Fibroblast of skin of scalp (primary cell): ENCODE measurements at places on chromosomes 1 and 21.

DNA sequence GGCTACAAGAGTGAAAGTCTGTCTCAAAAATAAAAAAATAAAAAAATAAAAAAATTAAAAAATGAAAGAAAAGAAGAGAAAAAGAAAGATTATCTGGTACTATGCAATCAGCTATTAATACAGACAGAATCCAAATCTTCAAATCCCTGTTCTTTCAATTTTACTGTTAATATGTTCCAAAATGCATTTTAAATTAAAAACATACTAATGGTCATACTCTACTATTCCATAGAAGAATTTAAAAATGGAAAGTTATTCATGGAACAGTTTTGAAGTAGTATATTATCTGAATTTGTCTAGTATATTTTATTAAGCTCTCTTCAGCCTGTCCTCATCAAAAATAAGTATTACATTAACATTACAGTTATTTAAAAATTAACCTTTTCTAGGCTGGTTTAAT lies 430.1 kb downstream of the PTBP2 start:
- DNase-seq = no peak

DNA sequence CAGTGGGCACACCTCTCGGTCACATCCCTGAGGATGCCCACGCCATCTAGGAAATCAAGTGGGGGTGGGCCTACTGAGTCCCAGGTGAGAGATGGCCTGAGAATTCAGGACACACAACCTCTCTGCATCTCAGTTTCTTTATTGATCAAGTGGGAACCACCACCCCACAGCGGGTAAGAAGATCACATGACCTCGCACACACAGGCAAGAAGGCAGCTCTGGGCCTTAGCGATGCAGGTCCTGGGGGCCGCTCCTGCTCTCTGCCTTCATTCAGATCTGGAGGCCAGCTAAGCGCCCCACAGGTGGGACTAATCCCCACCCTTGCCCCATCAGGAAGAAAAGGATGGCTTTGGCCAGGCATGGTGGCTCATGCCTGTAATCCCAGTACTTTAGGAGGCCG lies 63.2 kb downstream of the PGBD5 start:
- DNase-seq = no peak

GRCh38 chr1:25168193-25169071 lies 63.9 kb downstream of the SYF2 start:
- DNase-seq = no peak

DNA sequence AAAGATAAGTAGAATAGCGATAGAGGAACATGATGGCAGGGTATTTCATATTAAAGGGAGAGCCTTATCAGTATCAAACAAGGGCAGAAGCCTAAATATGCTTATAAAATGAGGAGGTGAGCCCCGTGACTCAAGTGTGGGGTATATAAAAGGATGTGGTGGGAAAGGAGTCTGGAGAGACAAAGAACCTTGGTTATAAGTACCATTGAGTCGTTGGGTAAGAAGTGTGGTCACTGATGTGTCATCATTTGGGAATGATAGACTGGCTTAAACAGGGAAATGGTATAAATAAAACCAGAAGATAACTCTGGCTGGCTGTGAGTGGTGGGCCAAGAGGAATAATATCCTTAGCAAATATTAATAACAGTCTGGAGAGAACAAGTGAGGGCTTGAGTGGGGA lies 10.9 kb upstream of the CD5L start:
- peak; percentile 23 for DNase-seq

DNA sequence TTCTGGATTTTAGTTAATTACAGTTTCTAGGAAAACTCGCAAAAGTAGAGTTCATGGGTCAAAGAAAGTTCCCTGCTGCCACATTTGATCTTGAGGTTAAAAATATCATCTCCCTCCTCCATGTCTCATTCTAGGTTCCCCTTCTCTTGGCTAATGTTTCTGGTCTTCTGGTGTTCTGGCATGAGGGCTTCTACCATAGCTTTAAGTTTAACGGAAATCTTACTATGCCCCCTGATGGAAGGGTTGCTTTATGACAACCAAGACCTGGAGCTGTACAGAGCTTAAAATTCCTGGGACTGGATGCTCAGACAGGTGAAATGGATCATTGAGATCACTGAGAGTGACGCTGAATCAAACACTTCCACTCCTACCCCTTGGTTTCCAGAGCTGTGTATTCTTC lies 1881.7 kb downstream of the MRPL39 start:
- no peak for DNase-seq

- peak; percentile 82 for DNase-seq
Observed at GRCh38 chr1:78145105-78145580, 99.4 kb downstream of the GIPC2 start.

- no peak for DNase-seq
Observed at GRCh38 chr1:11289064-11289463, 16.1 kb downstream of the UBIAD1 start.

GRCh38 chr1:18812453-18812939 lies 47.0 kb downstream of the TAS1R2 start:
- no peak for DNase-seq

DNA sequence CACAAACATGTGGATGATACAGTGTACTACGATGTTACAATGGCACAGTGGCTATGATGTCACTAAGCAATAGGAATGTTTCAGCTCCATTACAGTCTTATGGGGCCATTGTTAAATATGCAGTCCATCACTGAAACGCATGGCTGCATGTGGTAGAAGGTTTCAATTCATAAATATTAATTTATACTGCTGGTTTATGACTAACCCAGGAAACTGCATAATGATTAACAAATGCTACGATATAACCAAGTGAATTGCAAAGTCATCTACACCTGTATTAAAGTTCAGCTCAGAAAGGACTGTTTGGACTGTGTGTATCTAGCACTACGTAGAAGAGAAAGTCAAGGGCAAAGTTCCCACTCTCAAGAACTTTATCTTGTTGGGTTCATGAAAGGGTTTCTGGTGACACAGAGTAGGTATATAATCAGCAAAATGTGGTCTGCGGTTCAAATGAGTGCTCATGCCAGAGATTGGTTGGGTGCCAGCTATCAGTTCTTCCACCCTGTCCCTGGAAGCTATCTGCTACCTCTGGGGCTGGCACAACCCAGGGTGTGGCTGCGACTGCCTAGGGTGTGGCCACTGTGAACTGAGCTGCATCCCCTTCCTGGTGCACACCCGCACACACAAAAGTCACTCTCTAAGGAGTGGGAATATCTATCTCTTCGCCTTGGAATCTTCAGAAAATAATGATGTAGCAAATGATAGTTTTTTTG lies 14.8 kb downstream of the MGST3 start:
- DNase-seq = no peak

DNA sequence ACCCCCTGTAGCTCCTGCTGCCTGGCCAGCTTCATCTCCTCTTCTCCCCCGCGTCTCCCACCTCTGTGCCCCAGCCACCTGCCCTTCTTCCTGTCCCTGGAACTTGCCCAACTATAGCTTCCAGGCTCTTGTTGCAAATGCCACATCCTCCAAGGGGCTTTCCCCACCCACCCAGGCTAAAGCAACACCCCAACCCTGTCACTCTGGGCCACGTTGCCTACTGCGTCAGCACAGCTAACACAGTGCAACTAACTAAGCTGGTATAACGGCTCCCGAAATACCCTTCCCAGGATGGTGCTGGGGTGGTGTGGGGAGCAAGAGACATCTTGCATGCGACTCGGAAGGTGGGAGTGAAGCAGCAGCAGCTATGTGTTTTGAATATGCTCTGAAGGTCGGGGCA lies 19.7 kb downstream of the CAMK2N1 start:
- DNase-seq = no peak

DNA sequence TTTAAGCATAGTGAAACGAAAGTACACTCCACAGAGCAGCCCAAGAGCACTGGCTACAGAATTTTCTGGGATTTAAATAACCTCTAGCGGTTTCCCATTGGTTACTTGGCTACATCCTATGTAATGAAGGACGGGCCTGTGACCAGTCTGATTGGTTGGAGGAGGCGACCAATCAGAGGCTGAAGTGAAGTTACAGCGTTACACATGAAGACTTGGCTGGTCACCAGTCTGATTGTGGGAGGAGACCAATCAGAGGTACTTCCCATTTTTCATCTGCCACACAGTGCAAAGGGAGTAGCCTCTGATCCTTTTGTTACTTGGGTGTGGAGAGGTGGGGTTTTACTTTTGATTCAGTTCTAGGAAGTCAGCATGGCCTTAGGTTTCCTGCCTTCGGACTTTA lies 142.7 kb upstream of the SERTAD4 start:
- no peak for DNase-seq

GRCh38 chr1:211372463-211372862 lies 45.8 kb downstream of the TRAF5 start:
- DNase-seq = no peak

GRCh38 chr1:226687426-226687825 lies 51.7 kb downstream of the ITPKB start:
- no peak for DNase-seq

- no peak for DNase-seq
Observed at GRCh38 chr1:182688436-182689205, 4.2 kb upstream of the RGS8 start.

DNA sequence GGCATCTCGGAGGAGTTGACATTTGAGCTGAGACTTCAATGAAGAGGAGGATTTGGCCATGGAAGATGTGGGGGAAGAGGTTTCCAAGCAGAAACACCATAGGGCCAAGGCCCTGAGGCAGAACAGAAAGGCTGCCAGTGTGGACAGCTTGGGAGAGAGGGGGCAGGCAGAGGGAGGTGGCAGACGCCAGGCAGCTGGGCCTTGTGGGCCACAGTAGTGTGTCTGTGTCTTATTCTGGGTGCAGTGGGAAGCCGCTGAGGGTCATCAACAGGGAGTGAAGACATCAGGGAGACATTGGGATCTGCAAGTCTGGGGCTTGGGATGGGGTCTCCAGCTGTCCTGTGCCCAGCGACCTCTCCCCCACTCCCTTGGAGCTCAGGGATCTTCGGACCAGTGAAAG lies 96.8 kb downstream of the LACTBL1 start:
- no peak for DNase-seq

DNA sequence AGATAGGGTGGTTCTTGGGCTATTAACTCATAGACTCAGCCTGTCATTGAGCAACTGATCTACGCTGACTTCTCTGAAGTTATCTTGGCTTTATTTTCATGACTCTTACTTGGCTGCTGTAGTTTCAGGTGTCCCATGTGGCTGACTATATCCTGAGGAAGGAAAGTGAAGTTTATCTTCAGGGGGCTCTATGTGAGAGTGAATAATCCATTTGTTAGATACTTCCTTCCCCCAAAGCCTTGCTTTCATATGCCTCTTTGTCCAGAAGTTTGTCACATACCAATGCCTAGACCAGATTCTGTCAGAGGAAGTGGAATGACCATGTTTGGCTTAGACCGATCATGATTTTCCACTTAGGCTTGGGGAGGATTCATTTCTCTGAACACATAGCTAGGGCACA lies 27.9 kb upstream of the C1orf87 start:
- DNase-seq = no peak

GRCh38 chr1:178541829-178542553 lies 29.1 kb downstream of the TEX35 start:
- no peak for DNase-seq

GRCh38 chr1:164759979-164760469 lies 201.0 kb downstream of the PBX1 start:
- DNase-seq = no peak

DNA sequence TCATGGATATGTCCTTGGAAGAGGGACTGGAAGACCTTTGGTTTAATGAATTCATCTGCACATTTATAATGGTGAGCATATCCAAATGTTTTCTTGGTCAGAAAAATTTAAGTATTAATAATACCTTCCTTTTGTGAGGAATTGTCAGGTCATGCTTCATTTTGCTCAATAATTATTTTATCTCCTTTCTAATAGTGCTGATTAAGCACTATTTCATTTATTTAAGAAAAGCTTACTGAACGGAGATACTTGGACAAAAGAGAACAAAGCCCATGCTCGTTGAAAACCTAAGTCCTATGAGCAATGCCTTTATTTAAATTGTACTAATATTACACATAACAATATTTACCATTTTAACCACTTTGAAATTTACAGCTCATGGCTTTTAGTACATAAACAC lies 281.5 kb downstream of the PDE4B start:
- DNase-seq = no peak

- DNase-seq = no peak
Observed at GRCh38 chr1:226157761-226158316, 28.7 kb downstream of the ACBD3 start.

DNA sequence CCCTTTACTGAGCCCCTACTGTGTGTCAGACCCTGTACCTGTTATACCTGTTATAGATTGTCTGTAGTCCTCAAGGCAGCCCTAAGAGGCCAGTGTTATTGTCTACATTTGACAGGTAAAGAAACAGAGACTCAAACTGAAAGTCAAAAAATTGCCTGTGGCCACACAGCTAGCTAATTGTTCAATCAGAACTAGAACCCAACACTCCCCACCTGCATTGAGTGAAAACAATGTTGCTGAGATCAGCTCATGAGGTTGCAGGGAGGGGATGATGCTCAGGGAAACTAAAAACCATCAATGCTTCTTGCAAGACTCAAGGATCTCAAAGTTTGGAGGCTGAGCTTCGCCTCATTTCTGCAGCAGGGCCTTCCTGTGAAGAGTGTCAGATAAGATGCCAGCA lies 109.5 kb upstream of the LMO4 start:
- DNase-seq = no peak

GRCh38 chr21:45309987-45310381 lies 22.3 kb upstream of the POFUT2 start:
- DNase-seq = no peak

DNA sequence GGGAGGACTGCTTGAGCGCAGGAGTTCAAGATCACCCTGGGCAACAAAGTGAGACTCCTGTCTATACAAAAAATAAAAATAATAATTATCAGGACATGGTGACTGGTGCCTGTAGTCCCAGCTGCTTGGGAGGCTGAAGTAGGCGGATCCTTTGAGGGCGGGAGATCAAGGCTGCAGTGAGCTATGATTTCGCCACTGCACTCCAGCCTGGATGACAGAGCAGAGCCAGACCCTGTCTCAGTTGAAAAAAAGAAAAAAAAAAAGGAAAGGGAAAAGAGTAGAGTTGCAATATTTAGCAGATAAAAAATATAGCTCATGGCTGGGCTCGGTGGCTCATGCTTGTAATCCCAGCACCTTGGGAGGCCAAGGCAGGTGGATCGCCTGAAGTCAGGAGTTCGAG lies 3.3 kb upstream of the S1PR1 start:
- no peak for DNase-seq

DNA sequence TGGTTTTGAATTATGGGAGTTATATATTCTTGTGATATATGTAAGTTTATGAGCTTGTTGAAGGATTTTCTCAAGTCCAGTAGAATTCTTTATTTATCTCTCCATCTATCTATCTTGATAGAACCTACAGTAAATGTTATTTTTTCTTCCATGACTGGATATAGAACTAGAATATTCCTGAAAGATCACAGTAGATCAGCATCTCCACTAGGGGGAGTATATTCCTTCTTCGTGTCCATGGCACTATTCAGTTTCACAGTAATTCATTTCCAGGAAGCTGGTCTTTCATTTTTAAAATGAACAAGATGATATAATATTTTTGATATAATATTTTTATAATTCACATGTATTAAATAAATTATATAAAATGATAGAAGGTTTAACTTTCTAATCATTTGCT lies 18.8 kb downstream of the TMPRSS15 start:
- DNase-seq = peak; percentile 31

- DNase-seq = peak; percentile 82
Observed at GRCh38 chr1:77824079-77824478, 44.6 kb downstream of the MIGA1 start.
